ENCODE measurements at places on chromosomes 12 and 14.

DNA sequence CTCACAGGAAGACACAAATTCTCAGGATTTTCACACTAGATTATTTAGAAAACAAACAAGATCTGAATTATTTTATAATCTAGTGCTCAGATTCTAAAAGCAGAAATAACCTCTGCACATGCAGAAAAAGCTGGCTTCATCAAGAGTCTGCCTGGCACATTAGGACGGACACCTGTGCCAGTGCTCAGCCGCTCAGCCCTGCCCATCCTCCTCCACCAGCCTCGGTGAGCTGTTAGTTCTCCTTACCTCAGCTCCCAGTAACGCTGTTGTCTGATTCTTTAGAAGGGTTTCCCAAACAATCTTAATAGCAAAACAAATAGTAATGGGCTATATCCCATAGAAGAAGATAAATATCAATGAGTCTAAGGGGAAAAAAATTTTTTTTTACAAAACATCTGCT, 27.7 kb downstream of the DUSP16 start:
- no peak for DNase-seq

DNA sequence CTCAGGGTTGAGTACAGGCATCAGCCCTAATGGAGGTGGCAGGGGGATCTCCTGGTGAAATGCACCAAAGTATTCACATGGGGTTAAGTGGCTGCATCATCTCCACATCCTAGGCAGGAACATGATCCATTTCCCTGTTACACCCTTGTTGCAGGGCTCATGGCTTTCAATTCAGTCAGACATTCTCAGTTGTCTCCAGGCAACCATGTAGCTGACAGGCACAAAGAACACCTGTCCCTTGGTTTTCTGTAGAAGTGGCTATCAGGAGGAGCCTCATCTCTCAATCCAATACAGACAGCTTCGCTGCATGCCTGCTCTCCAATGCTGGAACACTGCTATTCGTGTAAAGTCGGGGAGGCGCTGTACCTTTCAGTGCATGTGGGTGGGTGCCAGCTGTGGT, 299.0 kb upstream of the FOXG1 start:
- no peak for DNase-seq

DNA sequence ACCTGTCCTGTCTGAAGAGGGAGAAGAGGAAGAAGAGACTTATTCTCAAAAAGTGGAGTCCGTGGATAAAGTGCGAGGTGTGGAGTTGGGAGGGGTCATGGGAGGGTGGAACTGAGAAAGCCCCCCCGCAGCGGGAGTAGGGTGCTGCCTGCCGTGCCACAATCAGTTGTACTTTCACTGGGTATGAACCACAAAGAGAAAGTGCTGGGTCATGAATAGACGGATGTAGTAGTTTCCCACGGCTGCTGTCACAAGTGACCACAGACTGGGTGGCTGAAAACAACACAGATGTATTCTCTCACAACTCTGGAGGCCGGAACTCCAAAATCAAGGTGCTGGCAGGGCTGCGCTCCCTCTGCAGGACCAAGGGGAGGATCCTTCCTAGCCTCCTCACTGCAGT, 5.5 kb downstream of the DNAH10 start:
- no peak for DNase-seq

- no peak for DNase-seq
These were observed 5.4 kb downstream of the VWF start for GRCh38 chr12:6118891-6119568.

DNA sequence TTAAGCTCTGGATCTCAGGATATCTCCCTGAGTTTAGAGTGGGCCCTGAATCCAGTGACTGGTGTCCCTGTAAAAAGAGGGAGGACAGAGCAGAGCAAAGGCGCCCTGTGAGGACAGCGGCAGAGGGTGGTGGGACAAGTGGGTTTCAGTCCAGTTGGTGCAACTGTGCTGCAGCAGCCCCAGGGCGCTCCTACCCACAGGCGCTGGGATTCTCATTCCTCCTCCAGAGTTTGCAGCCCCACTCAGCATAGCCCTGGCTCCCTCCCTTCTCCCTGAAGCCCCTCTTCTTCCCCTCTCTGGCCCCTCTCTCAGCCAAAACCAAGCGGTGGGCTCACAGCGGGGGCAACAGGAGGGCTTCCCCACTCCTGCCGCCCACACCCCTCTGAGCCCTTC, 1.6 kb downstream of the TMEM179 start:
- DNase-seq, result no peak

DNA sequence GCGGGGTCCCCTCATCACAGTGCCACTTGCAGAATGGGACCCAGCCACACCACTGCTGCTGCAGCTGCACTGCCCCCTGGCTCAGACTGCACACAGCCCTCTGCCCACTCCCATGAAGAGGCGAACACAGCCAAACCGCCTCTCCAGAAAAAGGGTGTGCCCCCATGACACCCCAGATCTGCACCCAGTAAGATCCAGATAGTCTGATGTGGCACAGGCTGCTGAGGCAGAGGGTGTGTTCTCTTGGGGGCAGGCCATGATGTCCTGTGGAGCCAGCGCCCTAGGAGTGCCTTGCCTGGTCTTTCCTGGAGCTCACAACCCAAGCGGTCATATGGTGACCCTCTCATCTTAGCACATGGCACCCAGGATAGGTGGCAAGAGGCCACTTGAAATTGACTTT, 44.4 kb downstream of the SLC8B1 start:
- no peak for DNase-seq

GRCh38 chr14:50257732-50258131, 26.4 kb upstream of the SOS2 start:
- no peak for DNase-seq

DNA sequence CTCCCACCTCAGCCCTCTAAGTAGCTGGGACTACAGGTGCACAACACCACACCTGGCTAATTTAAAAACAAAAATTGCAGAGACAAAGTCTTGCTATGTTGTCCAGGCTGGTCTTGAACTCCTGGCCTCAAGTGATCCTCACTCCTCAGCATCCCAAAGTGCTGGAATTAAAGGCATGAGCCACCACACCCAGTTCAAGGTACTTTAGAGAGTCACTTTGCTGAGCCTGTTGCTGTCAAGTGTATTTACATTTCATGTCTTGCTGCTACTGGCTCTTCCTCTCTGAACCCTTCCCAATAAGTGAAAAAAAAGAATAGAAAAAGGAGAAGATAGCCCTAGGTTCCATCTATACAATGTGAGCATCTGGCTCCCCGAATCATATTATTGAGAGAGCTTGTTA, 38.4 kb downstream of the SLCO1A2 start:
- no peak for DNase-seq

DNA sequence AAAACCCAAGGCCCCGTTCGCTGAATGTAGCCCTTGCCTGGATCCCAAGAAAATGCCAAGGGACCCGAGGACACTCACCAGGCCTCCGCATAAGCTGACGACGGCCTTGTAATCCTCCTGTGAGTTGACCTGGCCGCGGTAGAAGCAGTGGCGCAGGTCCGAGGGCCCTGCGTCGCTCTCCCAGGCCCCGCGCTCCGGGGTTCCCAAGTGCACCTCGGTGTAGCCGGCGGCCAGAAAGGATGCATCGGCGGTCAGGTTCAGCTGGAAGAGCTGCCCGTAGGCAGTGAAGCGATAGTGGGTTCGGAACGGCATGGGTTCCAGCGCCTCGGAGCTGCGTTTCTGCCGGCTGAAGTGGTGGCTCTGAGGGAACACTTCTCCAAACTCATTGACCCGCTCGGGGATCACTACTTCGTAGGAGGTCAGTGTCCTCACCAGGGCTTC, 1.2 kb downstream of the ADAMTS20 start:
- no peak for DNase-seq

DNA sequence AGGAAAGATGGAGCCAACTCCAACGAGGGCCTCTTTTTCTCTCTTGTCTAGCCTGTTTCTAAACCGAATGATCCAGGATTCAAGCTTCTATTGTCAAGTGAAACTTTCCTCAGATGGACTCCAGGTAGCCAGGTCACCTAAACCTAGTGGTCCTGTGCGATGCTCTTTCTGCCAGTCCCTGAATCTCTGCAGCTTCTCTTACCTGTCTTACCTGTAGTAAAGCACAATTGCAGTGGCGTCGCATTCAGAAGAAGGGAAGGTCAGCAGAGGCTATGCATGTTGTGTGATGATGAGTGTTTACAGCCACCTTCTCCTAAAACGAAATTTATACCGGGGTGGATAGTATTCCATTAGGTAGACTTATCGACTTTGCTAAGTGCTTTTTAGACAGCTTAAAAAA, 47.4 kb upstream of the TRAF3 start:
- DNase-seq, result no peak

GRCh38 chr14:51202914-51203665, 37.0 kb upstream of the TMX1 start:
- no peak for DNase-seq

DNA sequence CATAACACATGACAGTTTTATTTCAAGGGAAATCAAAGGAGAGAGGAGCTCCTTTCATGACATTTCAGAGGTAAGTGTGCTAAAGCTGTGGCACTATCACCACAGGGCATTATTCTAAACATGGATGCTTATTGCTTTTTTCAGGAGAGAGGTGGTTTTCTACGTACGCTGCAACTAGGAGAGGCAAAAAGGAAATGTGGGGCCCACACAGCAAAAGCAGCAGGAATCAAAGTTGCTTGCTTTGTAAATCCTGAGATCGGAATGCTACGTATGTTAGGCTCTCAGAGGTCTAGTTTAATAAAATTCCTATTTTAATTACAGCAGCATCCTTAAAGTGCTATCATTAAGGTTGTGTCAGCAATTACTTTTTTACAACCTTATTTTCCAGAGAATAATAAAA, 55.0 kb upstream of the GRIP1 start:
- no peak for DNase-seq

DNA sequence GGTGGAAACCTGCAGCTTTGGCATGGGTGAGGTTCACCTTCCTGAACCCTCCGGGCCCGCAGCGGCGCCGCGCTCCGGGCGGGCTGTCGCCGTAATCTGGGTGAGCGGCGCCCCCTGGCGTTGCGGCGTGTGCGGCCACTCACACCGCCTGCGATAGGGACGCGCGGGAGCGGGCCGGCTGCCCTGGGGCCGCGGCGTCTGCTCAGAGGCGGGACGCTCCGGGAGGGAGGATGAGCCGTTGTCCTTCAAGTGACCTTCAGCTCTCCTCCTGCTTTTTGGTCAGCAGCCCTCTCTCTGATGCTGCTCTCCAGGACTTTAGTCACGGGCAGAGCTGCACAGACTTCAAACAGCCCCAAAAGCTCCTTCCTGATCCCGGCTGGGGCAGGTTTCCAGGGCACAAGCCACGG, 211.7 kb upstream of the FKBP4 start:
- DNase-seq, result peak; percentile 85

DNA sequence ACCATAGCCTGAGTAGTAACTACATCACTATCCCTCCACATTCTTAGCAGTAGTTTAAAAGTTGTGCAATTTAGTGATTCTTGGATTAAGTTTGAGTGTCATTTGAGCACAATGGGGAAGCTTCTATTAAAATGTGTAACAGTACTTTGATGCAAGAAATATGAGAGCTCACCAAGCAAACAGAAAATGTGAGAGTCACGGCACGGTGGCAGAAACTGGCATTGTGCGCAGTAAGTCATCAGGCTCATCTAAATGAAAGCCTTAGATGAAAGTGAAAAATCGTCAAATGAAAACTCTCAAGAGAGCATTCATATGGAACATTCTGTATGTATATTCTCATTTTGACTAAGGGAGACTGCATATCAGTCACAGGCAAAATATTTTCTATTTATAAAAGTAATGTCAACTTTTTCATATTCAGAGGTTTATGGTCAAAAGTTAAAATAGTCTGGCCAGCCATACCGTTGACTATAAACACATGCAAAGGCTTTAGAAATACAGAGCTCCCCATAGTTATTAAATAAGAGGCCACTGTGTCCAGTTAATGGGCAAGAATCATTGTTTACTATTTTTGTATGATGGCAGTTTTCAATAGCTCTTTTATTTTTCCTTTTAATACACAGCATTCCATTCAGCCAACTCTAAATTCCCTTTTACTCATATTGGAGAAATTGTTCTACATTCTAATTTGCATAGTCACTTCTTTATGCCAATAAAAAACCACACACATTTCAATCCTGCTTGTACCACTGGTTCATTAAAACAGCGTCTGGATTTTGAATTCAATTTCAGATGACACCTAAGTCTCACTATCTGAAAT, 167.9 kb downstream of the PRKD1 start:
- DNase-seq, result no peak

GRCh38 chr14:68295316-68295816, 475.8 kb downstream of the RAD51B start:
- DNase-seq, result peak; percentile 28

DNA sequence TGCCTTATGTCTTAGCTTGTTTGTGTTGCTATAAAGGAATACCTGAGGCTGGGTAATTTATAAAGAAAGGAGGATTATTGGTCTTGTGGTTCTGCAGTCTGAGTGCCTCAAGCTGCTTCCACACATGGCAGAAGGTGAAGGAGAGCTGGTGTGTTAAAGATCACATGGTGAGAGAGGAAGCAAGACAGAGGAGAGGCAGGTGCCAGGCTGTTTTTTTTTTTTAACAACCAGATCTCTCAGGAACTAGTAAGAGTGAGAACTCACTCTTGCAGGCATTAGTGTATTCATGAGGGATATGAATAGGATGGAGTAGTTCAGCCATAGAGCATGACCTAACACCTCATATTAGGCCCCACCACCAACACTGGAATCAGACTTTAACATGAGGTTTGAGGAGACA, 123.4 kb downstream of the CMAS start:
- no peak for DNase-seq

DNA sequence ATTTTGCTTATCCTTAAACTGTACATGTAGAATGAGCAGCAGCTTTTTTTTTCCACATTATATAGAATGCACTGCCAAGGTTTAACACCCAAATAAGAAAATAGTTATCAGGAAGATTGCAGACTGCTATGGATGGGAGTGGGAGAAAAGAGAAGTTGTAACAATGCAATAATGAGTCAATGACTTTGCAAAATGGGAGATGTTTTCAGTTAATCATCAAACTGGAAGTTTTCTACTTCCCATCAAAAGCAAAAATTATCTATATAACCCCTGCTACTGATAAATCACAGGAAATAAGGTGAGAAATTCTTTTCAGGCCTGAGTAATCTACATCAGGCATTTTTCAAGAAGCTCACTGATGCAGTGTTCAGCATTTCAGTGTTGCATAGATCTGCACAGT, 309.1 kb downstream of the GXYLT1 start:
- DNase-seq, result no peak

DNA sequence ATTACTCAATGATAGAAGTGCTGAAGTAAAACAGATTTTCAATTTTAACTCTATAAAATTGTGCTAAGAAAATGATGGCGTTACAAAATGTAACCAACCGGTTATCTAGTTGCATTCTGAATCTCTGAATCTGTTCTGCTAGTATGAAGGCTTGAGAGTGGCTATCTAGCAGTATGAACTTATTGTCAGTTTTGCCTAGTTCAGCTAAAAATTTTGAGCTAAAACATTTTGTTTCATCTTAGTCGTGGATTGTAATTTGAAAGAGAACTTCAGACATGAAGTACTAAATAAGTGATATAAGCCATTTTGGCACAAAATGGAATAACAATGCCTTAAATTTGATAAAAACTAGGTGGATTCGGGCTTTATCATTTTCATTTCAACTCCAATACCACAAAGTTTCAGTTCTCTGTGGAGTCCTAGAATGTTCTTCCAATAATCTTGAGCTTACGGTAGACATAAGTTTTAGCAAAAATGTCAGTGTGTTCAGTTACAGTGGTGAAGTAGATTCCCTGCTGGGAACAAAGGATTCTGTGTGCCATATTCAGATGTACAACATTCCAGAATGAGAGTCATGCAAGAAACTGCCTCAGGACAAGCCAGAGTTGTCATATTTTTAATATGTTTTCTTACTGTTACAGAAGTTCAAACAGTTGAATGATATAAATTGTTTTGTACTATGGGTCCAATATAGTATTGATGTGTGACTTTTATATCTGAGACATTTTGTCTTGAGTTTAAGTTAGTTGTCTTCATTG, 28.1 kb downstream of the ATP6V1D start:
- DNase-seq, result no peak

Measured in HuH-7.5 (cell line).